ENCODE measurements at places on chromosomes 4 and X.
A peak's percentile ranks its signal among the peaks of the same experiment; 100 is the strongest.

DNA sequence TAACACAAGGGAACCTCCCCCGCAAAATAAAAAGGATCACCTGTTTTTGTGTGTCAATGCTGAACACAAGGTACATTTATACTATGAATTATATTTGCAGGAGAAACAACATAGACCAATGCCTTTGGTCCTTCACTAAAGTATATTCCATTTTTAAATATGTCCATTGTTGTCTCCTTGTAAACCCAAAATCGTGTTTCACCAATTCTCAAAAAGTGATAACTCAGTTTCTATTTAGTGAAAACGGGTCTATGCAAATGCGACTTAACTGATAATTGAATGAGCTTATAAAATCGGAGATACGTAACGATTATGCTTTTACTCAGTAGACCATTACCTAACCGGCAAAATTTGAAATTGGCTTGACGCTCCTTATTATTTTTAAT lies 2.1 kb downstream of the BRWD3 start:
- no peak for DNase-seq

DNA sequence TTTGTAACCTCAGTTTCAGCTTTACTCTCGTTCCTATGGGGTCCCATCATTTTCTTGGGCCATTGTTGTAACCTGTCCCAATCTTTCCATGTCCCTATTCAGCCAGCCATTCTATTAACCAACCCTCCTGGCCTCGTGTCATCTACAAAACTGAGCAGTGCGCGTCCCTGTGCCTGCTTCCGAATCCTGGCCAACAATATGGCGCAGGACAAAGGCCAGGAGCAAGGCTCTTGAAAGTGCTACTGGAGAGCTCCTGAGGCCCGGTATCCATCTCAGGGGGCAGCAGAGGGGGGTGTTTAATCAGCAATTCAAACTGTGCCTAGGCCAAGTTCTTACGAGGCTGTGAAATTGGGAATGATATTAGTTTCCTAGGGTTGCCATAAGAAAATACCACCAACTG lies 41.2 kb upstream of the APLN start:
- no peak for DNase-seq

- DNase-seq: no peak
These were observed 52.6 kb upstream of the STX18 start for GRCh38 chr4:4594285-4594920.

DNA sequence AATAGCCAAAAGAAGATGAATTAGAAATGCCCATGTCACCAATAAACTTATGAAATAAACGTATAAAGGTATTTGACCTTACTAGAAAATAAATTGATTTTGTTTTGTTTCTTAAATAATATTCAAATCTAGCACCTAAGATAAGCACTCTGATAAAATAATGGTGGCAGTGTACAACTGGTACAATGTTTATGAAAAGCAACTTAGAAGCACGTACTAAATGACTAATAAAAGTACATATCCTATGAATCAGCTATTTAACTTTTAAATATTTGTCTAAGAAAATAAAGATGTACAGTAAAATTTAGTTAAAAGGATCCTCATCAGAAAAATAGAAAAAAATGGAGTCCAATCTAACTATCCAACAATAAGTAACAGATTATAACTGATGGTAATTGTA lies 6.7 kb downstream of the MANBA start:
- DNase-seq: no peak

DNA sequence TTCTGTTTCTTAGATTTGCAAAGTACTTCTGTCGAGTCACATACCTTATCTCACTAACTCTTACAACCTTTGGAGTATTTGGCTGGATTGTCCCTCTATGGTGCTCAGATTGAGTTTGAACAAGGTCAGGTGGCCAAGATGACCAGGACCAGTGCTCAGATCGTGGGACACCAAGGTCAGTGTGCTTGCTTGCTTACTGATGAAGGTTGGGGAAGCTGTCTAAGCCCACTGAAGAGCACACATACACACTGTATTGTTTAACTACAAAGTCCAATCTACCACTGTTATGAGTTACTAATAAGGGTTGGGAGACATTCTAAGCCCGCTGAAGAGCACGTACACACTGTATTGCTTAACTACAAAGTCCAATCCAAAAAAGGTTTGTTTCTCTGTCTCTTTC lies 53.7 kb downstream of the TAB3 start:
- no peak for DNase-seq

DNA sequence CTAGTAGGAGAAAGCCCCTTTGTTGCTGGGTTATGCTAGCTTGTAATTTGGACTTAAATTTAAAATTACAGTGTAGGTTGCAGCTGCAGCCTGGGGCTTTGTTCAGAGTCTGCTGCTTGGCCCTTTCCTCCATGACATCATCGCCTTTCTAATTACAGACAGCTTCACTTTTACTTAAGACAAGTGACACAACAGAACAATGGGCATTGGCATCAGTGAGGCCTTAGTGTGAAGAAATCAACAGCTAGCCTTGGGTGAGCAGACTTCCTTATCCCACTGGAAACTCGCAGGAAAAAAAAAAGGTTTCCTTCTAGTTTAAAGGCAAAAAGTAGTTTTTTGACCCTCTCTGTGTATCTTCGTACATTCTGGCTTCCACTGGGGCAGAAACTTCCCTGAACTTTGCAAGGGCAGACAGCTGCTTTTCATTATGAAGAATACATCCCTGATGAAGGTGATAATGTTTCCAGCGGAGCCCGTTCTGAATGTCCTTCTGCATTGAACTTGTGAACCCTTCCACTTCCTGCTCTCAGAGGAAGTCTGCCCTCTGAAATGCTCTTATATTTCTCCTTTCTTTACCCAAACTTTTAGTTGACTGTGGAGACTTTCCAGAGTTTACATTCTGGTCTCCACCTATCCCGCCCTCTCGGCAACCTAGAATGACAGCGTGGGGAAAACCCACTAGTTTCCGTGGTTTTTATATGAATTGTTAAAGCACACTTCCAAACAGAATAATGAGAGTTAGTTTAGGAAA lies 123.2 kb upstream of the FAM9C start:
- no peak for DNase-seq

- DNase-seq: no peak
These were observed 197.6 kb upstream of the FAM9B start for GRCh38 chrX:9231491-9231890.

- DNase-seq: no peak
These were observed 116.4 kb downstream of the AFF1 start for GRCh38 chr4:87051121-87051713.

DNA sequence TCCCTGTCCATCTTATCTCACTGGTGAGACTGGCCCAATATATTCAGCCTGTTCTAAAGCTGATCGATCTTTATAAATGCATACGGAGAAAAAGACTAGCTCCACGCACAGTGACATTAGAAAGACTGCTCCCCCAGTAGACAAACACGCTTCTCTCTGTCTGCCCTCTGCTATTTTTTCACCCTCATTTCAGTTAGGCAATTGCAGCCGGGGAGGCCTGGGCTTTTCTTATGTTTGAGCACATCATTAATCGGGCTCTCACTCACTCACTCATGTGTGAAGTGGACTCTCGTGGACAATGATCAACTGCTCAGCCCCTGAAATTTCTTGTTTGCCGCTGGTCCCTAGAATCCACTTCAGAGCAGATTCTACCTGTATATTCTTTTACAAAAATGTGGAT lies 824.7 kb upstream of the TENM3 start:
- DNase-seq: no peak

DNA sequence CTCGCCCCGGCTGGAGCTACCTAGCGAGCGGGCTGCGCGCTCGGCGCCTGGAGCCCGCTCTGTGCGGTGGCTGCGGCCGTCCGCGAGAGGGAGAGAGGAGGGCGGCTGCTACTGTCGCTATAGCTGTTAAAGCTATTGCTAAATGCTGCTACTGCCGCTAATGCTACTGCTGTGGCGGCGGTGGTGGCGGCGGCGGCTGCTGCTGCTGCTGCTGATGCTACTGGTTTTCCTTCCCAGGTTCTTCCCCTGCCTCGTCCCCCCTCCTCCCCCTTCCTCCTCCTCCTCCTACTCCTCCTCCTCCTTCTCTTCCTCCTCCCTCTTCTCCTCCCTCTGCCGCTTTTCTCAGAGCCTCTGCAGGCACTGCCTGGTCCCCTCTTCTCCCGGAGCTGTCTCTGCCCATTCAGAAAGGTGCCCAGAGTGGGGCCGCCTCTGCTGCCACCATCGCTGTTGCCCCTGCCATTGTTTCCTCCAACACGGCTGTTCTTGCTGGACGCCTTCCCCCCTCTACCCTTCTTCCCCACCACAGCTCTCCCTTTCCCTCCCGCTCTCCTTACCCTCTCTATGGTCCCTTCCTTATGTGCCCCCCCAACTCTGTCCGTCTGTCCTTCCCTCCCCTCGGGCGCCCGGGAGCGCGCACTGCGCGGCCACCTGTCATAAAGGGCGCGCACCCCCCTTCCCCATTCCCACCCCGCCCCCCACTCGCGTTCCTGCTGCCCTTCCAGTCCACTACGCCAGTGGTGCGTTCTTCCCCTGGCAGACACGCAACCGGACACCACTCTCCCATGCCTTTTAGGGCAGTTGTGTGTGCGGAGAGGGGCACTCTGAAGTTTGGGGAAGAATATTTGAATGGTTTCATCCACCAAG lies at the start of gene NEXMIF:
TSS of gene NEXMIF (minus strand) at position 228 of the 864 bp plus-strand sequence.
- DNase-seq: peak; percentile 20

DNA sequence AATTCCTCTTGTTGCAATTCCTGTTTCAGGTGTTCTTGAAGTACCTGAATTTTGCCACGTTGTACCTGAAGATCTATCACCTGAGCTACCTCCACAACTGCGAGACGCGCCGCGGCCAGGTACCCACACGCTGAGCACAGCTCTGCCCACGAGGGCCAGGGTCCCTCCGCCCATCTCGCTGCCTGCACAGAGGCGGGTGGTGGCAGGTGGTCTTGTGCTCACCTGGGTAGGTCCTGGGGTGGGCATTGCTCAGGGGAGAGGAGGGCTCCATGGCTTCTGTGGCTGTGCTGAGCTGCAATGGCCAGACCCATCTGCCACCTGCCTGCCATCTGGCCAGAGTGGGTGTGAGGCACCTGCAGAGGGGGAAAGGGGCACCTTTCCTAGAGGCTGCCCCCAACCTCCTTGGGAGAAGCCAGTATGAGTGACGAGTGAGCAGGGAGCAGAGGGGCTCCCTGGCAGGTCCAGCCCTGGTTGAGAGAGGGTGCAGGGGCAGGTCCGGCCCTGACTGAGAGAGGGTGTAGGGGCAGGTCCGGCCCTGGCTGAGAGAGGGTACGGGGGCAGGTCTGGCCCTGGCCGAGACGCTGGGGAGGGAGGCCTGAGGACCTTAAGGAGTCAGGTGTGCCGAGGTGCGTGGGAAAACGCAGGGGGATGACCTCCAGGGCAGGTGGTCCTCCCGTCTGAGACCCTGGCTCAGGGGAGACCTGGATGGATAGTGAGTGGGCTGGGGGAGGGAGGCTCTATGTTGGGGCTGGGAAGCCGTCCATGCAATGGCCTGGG lies 10.7 kb downstream of the PDE6B start:
- no peak for DNase-seq

DNA sequence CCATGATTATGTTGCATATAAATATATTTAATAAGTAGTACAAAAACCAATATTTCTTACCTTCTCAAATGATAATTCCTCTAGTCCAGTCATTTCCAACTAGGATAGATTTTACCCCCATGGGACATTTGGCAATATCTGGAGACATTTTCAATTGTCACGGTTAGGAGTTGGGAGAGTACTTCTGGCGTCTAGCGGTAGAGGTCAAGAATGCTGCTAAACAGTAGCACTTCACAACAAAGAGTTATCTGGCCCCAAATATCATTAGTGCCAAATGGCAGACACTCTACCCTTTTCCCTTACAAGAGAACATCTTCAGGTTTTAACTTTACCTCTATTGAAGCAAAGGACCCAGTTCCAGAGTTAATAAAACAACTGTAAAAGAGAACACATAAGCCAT lies 168.1 kb downstream of the FAT4 start:
- no peak for DNase-seq

DNA sequence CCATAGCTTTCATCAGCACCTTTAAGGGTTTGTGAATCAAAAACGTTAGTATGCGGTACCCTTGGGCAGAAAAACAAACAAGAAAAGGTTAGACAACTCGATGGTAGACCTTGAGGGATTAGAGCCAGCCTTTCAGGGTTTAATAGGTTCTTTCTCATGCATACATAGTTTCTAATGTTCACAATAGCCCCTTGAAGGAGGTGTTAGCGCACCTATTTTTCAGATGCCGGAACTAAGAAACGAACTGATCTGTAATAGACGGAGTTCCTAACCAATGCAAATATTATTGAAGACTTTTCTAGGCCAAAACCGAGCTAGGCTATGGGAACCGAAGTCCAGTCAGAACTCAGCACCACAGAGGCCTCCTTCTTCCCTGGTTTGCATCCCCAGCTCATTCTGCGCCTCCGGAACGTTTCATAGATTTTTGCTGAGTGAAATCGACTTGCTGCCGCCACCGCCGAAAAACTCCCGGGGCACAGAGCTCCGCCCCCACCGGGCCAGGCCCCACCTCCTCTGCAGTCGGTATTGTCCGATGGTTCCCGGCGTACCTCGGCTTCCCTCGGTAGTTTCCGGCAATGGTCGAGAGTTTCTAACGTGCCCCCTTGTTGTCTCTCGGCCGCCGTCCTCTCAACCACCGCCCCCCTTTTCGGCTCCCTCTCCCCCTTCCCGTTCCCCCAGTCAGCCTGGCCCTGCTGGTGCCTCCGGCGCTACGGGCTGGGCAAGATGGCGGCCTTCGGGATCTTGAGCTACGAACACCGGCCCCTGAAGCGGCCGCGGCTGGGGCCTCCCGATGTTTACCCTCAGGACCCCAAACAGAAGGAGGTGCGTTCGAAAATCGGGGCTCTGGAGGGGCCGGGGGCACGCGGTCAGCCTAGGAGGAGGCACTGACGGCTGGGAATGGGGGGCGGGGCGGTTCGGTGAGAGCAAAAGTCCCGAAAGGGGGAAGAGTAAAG lies at the start of gene MED12:
TSS of gene MED12 (plus strand) at position 565 of the 953 bp plus-strand sequence. CDS start at position 724, 159 bp downstream.
- peak; percentile 91 for DNase-seq

DNA sequence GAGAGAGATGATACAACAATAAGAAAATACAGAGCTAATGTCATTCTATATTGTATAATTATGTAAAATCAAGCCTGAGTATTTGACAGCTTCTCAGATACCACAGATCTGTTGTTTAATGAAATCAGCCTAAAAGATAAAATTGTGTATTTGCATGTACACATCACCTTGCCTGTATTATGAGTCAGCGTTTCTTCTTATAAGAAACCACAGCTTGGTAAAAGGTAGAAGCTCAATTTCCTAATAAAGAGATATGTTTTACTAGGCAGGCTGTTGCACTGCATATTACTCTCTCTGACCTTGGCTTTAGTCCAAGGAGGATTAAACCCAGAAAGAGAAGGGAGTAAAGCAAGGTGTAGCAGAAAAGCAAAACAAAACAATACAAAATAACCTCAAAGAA lies 121.3 kb downstream of the PPARGC1A start:
- no peak for DNase-seq

DNA sequence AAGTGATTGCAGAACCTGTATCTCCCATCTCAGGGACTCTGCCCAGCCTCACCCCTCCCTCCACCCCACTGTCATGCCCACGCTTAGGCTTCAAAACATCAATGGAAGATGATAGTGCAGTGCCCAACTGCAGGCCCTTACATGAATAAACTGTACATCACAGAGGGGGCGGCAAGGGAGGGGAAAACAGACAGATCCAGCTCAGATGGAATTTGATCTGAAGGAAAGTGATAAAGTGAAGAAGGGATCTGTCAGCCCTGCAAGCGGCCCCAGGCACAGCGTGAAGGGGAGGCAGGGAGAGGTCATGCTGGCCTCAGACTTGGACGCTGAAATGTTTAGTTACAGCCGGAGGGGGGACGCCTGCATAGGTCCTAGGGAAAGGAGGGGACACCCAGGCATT lies 38.5 kb downstream of the GYG2 start:
- no peak for DNase-seq
